Activated CD8-positive, alpha-beta T cell treated with anti-CD3 and anti-CD28 coated beads for 36 hours (primary cell): ENCODE measurements at places on chromosomes 3 and 15.

DNA sequence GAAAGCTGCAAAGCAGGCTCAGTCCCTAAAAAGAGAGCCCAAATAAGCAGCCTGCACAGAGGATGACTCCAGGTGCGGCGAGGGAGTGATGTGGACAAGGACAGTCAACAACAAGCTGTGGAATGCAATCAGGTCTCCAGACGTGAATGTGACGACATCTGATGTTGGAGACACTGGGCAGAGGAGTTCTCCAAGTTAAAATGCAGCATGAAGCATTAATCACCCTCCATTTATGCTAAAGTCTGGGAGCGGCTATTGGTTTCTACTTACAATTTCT is 316.7 kb downstream of the FGF12 start:
- DNase-seq = no peak

GRCh38 chr15:91357011-91357410 is 257.0 kb downstream of the SV2B start:
- no peak for DNase-seq

- peak; percentile 90 for DNase-seq
These were observed 8.8 kb upstream of the ELP6 start for GRCh38 chr3:47522082-47522987.

- no peak for DNase-seq
These were observed 29.5 kb downstream of the B4GALT4 start for GRCh38 chr3:119211193-119211592.

- DNase-seq = no peak
These were observed 27.2 kb upstream of the MUC20 start for GRCh38 chr3:195693428-195694216.

GRCh38 chr15:82549199-82549665 is 9.0 kb upstream of the RPS17 start:
- DNase-seq = no peak

DNA sequence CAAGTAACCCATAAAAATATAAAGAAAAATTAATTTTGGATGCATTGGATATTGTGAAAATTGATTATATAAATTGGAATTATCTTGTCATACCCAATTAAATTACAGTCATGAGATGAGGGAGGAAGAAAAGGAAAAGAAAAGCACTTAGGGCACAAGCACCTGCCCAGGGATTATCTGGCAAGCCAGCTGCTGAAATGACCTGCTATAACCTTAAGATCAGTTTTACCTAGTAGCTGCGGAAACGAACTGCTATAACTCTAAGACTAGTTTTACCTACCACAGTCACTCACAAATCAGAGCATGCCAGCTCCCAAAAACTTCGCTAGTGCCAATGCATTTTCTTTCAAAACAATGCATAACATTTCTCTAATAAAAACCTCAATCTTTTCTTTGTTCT is 26.2 kb downstream of the LRRFIP2 start:
- DNase-seq = no peak

- no peak for DNase-seq
These were observed 43.3 kb upstream of the SIAH2 start for GRCh38 chr3:150806185-150806835.

GRCh38 chr3:41357271-41357670 is 158.0 kb downstream of the CTNNB1 start:
- DNase-seq = no peak

- no peak for DNase-seq
These were observed 219.7 kb downstream of the CD47 start for GRCh38 chr3:107870943-107871638.

DNA sequence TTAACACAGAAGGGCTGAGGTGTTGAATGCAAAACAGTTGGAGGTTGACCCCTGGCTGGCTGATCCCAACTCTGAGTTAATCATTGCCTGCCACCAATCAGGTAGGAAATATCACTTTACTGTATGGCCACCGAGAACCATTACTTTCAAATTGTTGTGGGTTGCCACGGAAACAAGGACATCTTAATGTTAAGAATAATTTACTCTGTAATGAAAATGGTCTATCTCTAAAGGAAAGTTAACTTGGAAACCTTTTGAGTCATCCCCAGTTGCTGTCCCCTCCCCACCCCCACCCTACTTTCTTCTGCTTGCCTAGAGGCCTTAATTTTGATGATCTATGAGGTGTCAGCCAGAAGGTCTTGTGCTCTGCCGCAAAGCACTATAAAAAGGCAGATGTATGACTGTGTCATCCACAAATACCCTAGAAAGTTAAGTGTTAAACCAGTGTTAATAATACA is 78.7 kb upstream of the SNRK start:
- DNase-seq = no peak

GRCh38 chr3:150117076-150117475 is 146.4 kb upstream of the PFN2 start:
- DNase-seq = no peak

GRCh38 chr3:121649645-121650044 is 11.1 kb downstream of the HCLS1 start:
- DNase-seq = no peak
